ENCODE measurements at places on chromosomes 13 and 19.

DNA sequence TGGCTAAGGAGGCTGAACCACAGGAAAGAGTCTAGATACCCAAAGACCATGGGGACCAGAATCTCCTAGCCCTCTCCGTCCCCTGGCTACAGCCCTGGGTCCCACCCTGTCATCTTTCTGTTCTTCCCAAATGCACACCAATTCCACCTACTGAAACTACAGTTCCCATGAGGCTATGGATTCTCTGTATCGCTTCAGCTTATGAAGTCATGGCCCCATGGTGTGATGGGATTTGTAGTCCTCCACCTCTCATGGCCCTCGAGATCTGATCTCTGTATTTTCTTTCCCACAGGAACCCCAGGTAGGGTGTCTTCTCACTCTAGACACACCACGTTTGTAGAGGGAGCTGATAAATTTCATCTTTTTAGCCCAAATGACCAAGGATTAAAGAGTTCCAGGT, 11.8 kb downstream of the PTPRH start:
- no peak for DNase-seq

DNA sequence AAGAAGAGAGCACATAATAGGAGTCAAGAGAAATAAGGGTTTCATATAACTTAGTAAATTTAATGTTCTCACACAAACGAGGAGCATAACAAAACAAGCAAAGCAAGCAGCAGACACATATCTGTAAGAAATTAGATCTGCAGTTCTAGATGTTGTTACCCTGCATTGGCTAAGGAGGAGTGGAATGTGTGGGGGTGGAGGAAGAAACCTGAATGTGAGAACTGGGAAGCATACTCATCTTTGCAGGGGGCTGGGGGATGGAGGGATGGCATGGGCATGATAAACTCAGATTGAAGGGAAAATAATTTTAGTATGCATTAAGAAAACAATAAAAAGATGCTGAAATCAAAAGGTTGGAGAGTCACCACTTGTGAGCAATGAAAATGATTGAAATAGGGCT, 255.0 kb downstream of the LIG4 start:
- DNase-seq = no peak

- DNase-seq = no peak
Measured at GRCh38 chr13:28531077-28531844, 36.3 kb upstream of the FLT1 start.

GRCh38 chr19:11506101-11506555, 489 bp upstream of the ZNF653 start:
- DNase-seq = no peak

DNA sequence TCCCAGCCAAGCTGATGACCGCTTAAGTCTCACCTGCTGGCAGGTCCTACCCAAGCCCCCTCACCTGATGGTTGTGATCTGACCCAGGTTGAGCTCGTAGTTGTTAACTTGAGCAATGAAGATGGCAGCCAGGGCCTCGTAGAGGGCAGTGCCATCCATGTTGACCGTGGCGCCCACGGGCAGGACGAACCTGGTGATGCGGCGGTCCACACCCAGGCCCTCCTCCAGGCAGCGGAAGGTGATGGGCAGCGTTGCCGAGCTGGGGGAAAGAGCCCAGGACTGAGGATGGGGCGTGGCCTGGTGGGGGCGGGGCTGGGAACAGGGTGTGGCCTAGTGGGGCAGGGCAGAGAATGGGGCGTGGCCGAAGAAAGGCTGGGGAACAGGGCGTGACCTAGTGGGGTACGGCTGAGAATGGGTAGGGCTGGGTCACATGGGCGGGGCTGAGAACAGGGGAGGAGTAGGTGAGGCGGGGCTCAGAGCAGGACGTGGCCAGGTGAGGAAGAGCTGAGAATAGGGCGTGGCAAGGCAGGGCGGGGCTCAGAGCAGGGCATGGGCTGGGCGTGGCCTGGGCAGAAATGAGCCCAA, 12.9 kb downstream of the OR7C2 start:
- DNase-seq = no peak

DNA sequence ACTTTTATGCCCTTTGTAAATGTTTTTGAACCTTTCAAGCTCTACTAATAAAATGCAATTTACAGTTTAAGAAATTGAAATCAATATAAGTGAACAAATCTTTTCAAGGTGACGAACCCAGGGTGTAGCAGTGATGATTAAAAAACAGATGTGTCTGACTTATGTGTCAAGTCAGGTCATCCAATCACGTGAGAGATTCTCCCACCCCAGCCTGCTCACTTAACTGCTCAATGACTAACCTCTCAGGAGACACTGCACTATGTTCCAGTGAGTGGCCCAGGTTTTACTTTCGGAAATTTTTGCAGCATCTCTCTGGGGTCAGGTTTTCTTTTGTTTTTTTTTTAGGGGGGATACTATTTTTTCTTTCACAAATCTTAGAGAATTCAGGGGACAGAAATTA, 60.7 kb downstream of the ZNF429 start:
- no peak for DNase-seq

All from SW 1271 (cell line).